ENCODE measurements at places on chromosomes 1 and 21.

GRCh38 chr21:34039678-34040382, 33.5 kb upstream of the MRPS6 start:
- DNase-seq, result no peak

DNA sequence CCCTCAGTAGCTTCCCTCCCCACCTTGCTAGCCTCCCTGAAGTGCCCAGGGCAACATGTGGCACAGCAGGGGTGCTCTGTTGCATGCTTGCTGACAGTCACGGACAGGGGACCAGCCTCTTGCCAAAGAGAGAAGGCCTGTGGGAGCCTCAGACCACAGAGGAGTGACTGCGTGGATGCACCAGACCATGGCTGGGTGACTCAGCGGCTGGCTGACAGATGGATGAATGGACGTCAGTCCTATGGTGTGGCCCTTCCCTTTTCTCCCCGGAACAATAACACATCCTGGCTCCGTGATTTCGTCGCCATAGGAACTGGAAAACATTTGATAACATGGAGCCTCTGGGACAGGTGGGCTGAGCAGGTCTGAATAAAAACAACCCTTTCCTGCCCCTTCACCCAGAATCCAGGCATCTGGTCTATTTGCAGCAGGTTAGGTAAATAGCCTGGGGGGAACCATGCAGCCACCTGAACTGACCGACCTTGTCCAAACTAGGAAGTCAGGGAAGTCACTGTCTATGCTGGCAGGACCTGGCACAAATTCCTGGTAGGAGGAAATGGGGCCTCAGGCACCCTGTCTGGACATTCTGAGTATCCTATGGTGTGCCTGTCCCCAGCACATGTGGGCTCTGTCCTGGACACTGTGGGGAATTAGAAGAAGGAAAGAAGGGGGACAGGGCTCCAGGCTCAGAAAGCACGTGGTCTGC, 53.3 kb downstream of the NENF start:
- DNase-seq, result no peak

- DNase-seq, result no peak
These were observed 3.7 kb downstream of the KNCN start for GRCh38 chr1:46547481-46548383.

- DNase-seq, result no peak
These were observed 4.4 kb downstream of the MORN1 start for GRCh38 chr1:2386636-2387611.

DNA sequence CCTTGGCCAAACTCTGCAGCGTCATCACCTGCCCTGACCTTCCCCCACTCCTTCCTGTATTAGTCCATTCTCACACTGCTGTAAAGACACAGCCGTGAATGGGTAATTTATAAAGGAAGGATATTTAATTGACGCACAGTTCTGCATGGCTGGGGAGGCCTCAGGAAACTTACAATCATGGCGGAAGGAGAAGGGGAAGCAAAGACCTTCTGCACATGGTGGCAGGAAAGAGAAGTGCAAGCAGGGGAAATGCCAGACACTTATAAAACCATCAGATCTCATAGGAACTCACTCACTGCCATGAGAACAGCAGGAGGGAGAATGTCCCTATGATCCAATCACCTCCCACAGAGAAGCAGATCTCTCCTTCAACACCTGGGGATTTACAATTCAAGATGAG, 408.5 kb downstream of the PTPRU start:
- DNase-seq, result no peak

DNA sequence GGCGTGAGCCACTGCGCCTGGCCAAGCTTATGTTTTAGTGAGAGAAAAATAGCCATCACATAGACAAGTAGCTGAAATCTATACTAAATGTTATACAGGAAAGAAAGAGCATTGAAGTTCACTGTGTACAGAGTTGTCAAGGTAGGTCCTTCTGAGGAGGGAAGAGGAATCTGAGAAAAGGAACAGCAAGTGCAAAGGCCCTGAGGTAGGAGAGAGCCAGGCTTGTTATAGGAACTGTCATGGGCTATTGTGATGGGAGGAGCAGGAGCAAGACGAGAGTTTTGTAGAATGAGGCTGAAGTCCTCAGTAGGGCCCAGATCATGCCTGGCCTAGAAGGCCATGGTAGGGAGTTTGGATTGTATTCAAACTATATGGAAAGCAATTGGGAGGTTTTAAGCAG, 4.6 kb downstream of the ZDHHC18 start:
- no peak for DNase-seq

GRCh38 chr1:234229581-234230387, 143.5 kb upstream of the COA6 start:
- no peak for DNase-seq

DNA sequence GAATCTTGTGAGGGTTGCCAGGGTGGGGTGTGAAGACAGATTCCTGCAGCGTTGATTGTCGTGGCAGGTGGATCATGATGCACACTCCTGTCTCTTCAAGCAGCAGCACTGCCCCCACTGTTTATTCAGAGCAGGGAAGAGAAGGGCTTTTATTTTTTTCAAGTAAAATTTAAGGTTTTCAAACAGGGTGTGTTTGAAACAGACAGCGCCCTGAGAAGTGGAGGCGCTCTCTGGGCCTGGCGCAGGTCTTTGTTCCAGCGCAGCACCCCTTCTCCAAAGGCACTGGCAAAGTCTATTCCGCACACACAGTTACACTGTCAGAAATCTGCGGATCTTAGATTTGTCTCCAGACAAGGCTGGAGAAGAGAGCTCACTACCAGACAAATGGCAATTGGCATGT, 7.0 kb downstream of the C1orf53 start:
- no peak for DNase-seq

DNA sequence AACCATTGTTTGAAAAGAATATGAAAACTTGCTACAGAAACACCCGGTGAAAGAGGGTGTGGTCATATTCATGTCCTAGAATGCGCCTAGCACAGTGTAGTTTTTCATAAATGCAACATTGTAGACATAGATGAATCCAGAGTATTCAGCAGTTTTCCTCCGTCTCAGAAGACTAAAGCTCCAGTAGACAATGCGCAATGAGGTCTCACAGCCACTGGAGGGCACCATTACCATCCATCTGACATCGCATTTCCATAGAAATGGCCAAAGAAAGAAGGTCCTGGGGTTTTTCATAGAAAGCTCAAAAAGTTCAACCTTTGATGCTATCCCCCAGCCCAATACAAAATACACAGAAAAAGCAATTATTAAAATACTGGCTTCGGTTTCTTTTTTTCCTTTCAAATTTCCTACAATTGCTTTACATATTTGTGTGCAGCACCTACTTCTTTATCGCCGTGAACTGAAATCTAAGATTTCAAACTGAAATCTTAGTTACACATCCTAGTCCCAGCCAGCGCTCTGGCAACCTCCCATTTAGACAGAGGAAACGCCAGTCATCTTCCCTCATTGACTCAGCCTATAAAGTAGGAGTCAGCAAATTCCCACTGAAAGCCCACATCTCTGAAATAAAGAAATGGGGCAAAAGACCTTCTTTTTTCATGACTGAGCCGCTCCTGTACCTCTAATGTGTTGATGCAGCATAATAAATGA, 3.9 kb upstream of the CD58 start:
- no peak for DNase-seq

GRCh38 chr1:98021126-98021525, 100.3 kb upstream of the DPYD start:
- DNase-seq, result no peak

- DNase-seq, result no peak
These were observed 83.8 kb downstream of the MRPL37 start for GRCh38 chr1:54283635-54284385.

DNA sequence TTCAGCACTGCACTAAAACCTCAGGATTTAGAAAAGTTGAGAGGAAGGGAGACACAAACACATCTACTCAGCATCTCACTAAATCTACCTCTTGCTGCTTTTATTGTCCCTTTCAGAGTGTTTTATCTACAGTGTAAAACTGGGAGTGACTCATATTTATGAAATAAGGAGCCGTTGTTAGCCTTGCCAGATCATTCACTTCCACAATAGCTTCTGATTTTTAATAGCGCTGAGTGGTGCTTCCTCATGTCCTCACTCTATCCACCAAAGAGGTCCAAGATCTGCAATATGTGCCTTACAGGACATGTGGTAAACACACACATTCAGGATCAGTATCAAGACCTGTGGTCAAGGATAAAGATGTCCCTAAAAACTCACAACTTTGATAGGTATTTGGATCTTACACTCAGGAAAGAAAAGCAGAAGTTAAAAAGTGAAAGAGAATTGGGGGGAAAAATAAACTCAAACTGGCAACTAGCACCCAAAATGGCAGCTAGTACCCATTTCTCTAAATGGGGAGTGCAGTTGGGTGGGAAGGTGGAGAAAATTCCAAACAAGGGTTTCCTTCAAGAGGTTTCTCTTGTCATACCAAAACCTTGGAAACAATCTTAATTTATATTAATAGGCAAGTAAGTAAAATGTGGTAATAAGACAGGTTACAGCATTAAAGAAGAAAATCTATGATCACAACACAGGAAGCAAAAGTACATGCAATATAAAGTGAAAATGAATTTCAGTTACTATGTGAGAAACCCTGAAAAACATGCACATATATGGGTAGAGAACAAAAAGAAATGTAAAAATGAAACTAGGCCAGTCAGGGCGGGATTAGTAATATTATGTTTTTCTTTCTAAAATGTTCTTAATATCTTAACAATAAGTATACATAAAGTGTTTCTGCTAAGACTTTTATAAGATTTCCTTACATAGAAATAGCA, 15.9 kb downstream of the DUSP10 start:
- no peak for DNase-seq

DNA sequence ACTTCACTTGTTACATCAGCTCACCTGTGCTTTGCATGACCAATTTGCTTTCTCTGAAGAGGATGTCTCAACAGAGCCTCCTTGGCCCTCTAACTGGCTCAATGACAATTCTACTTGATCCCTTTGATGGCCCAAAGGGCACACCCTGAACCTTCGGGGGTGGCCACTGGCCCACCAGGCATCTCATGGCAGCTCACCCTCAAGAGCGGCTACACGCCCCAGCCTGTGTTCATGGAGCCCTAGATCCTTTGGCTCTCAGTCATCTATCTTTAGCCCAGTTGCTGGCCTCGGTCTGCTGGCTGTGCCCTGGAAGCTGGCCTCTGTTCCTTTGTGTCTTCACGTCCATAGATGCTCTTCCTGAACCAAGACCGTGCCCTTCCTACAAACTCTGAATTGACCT, 476.7 kb downstream of the NPHP4 start:
- DNase-seq, result no peak

DNA sequence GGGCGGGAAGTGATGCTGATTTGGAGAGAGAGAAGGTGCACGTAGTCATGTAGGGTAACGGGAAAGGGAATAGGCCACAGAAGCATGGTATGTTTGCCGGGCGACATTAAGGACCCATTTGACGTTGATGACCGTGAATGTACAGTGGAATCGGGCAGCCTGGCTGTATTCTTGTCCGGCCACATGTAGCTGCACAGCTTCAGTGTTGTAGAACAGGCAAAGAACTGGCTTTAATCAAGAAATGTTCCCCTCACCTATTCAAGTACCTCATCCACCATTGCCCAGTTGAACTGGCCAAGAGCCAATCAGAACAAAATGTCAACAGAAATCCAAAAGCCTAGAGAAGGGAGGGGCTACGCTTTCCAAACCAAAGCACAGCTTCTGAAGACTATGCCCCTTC, 104.8 kb downstream of the DHRS3 start:
- no peak for DNase-seq

DNA sequence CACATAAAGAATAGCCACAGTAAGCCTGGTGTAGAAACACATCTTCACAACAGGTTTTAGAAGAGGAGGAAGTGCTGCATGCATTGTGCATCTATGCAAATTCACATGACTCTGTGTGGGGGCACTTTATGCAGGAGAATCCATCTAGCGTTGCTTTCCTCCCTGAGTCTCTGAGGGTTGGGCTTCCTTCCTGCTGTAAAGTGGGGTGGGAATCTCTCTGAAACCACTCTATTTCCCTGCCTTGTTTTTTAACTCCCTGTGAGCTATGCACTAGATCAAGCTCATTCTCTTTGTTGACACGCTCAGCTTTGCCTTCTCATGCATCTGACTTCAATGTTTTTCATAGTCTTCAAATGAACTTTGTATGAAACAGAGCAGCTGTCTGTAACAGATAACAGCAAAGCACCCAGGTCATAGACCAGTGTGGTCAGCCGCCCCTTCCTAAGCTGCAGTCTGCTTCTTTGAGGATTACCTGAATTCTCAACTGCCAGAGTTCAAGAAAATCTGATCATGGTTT, 102.7 kb upstream of the DPH5 start:
- no peak for DNase-seq

DNA sequence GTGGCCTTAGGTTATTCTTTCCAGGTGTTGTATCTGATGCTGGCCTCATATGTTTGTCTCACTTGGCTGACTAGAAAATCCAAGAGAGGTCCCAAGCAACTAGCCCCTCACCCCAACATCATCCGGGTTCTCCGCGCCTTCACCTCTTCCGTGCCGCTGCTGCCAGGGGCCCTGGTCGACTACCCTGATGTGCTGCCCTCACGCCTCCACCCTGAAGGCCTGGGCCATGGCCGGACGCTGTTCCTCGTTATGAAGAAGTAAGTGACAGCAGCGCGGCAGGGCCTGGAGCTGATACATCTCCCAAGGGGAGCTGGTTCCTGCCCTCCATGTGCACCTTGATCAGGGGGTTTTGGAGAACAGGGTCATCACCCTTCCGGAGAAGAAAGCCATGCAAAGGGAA, 11.2 kb downstream of the PINK1 start:
- no peak for DNase-seq

- DNase-seq, result no peak
These were observed 585 bp downstream of the GPR3 start for GRCh38 chr1:27392778-27393635.

DNA sequence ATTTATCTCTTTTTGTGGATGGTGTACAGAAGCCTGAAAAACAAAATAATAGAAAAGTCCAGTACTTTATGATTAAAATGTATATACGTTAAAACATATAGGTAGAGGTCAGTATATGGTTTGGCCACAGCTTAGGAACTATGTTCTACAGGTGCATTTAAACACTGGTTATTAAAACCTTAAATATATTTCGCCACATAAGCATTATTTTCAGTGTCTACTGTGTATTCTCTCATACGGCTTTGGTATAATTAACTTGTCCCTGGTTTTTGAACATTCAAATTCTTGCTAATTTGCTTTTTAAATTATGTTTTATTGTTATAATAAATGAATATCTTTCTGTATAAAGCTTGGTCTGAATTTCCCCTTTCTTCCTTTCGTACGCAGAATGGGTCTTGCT, 87.9 kb downstream of the GTF2B start:
- no peak for DNase-seq

DNA sequence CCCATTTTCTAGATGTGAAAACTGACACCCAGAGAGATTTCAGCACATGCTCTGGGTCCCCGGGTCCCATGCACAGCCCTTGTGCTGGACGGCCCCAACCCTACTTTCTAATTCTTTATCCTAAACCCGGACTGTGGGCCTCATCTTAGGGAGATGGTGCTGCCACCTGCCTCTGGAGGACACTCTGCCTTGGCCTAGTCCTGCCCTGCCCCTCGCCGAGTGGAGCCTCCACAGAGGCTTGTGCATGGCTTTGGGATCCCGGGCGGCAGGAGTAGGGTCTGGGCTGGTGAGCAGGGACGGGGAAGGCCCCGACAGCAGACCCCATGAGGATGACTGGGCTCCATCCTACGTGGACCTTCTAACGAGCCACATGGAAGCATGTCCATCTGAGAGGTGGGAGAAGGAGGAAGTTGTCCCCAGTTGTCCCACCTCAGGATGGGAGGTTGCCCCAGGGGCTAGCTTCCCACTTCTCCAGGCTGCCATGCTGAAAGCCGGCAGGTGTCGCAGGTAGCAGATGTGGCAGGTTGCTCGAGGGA, 12.4 kb downstream of the MX2 start:
- DNase-seq, result no peak
